ENCODE measurements at places on chromosomes 6 and 20. TPM values are rescaled to one million over a fixed set of nuclear protein-coding genes. Genes with fewer than 3 reads are reported as not detected.

Gene NUP43
- total RNA-seq: 27.6 TPM

- H3K27ac ChIP-seq: peak overlapping the region; percentile 96
- H3K36me3 ChIP-seq: no peaks in the 10 kb centered on the region
- H3K27me3 ChIP-seq: peaks cover 40% of the 10 kb centered on the region
- peak overlapping the region; percentile 64 for H3K4me3 ChIP-seq
- no peak for DNase-seq
These were observed 60.4 kb downstream of the SRC start for GRCh38 chr20:37406010-37406998.

Gene ARFGEF3
- 15.3 TPM for total RNA-seq

DNA sequence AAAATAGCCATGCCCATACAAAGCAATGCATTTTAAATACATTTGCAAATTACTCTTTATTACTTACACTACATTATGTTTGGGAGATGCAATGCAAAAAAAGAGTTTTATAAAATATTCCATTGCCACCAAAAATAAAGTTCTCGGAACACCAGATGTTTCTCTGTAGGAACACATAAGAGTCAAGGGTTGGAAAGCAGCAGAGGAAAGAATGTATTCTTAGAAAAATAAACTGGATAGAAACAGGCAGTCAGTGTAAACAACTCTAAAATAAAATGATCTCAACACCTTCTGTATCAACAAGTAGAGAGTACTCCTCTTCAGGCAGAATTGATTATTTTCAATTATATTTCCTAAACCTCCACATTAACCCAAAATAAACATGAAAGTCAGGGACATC lies 28.1 kb downstream of the KIF13A start:
- no peak overlapping the region for H3K4me3 ChIP-seq
- H3K36me3 ChIP-seq: no peaks in the 10 kb centered on the region
- peaks cover 32% of the 10 kb centered on the region for H3K4me1 ChIP-seq

DNA sequence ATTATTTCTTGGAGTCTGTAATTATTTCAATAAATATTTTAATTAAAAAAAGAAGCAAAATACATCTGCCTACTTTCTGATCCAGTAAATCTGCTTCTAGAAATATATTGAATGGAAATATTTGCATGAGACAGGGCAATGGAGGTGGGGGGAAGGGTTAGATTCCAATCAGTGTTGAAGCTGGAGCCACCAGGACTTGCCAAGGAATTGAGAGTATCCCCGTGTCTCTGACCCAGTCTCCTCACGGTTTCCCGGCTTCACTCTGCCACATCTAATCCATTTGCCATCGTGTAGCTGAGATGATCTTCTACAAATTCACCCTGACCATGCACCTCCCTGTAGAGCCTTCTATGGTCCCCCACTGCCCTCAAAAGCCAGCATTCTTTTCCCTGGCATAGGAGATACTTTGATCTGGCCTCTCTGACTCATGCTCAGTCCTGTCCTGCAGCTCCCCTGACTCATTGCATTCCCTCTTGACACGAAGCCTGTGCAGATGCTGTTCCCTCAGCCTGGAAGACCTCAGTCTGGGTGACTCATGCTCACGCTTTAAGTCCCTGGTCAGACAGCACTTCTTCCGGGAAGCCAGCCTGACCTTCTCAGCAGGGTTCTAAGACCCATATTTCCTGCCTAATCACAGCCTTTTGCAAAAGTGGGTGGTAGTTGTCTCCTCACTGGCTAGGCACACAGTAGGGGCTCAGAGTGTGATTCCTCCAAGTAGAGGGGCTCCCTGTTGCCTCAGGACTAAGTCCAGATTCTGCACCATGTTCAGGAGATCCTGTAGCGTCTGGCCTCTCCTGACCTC lies 23.0 kb upstream of the FKBP1A start:
- H3K4me1 ChIP-seq: no peaks in the 10 kb centered on the region
- H3K4me3 ChIP-seq: no peak overlapping the region
- no peak overlapping the region for H3K27ac ChIP-seq
- DNase-seq: no peak
- H3K27me3 ChIP-seq: peaks cover 2% of the 10 kb centered on the region
- H3K36me3 ChIP-seq: no peaks in the 10 kb centered on the region

GRCh38 chr6:33080127-33081089 lies 4.6 kb downstream of the HLA-DPB1 start:
- peak overlapping the region; percentile 96 for H3K4me3 ChIP-seq
- DNase-seq: peak; percentile 47
- peaks cover 5% of the 10 kb centered on the region for H3K4me1 ChIP-seq
- peaks cover 4% of the 10 kb centered on the region for H3K27me3 ChIP-seq
- peak overlapping the region; percentile 70 for H3K27ac ChIP-seq

DNA sequence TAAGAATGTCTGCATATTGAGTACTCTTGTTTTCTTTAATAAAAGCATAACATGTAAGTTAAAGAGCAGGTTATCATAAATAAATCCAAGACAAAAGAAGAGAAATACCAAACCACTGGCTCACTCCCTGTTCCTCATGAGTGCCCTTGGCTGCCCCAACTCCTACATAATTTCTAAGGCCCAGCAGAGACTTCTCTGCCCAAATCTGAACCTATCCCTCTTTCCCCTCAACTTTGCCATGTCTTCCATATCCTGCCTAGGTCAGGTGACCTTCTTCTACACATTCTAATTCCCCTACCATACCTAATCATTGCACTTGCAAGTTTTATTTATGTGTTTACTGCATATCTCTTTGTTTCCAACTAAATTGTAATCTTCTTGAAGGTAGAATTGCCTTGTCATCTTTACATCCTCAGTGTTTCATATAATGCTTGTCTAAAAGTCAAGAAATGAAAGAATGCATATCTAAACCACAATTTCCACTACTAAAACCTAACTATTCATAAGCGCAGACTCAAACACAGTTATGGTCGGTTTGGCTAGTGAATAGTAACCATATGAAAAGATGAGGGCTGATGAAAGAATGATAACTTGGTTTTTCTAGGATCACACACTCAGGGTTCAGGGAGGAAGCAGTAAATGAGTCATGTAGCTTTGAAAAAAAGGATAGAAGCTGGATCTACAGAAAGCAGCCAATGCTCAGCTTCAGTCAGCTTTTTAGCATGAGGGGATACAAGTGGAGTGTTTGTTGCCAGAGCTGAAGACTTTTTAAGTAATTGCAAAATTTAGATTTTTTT lies 53.3 kb upstream of the EYA4 start:
- no peak overlapping the region for H3K4me3 ChIP-seq
- no peak overlapping the region for H3K27ac ChIP-seq
- no peaks in the 10 kb centered on the region for H3K36me3 ChIP-seq
- H3K27me3 ChIP-seq: peaks cover 3% of the 10 kb centered on the region

GRCh38 chr6:83546636-83547035 lies 34.3 kb downstream of the PRSS35 start:
- no peak for DNase-seq
- H3K4me1 ChIP-seq: no peaks in the 10 kb centered on the region
- peaks cover 4% of the 10 kb centered on the region for H3K36me3 ChIP-seq
- no peak overlapping the region for H3K4me3 ChIP-seq

Gene AGPAT4
- 90.2 TPM for total RNA-seq

Gene DEFB132
- not detected for total RNA-seq

- H3K27me3 ChIP-seq: peaks cover 4% of the 10 kb centered on the region
- peaks cover 17% of the 10 kb centered on the region for H3K36me3 ChIP-seq
- H3K4me1 ChIP-seq: peaks cover 12% of the 10 kb centered on the region
- no peak overlapping the region for H3K4me3 ChIP-seq
- DNase-seq: peak; percentile 9
- no peak overlapping the region for H3K27ac ChIP-seq
These were observed 42.8 kb downstream of the MDGA1 start for GRCh38 chr6:37654727-37655500.

Gene SLC32A1
- 0.59 TPM for total RNA-seq

- H3K36me3 ChIP-seq: no peaks in the 10 kb centered on the region
- no peak overlapping the region for H3K27ac ChIP-seq
- no peak for DNase-seq
- no peak overlapping the region for H3K4me3 ChIP-seq
- H3K27me3 ChIP-seq: no peaks in the 10 kb centered on the region
These were observed 102.5 kb downstream of the SASH1 start for GRCh38 chr6:148445116-148445515.

DNA sequence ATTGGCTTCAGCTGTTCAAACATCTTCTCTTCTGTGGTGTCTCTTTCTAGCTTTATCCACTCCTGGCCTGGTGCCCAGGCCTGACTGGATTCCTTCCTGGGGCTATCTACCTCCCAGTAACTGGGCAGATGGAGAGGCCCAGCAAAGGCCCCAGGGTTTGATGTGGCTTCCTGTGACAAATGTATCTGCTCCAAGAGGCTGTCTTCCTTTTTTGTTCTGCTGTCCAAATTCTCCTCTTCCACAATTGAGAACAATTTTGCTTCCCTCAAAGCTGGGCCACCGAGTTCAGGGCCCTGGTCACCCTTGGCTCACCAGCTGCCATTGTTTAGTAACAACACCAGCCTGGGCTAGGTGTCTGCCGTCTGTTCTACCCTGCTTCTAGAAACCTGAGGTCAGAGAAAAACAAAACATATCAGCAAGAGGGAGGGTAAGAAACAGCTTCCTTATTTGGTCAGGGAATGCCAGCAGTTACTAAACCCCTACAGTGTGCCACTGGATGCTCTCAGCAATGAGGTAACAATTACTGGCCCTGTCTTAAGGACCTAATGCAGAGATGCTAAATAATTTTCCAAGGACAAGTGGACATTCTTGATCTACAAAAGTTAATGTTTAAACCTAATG lies 3.9 kb downstream of the ZFP57 start:
- H3K4me1 ChIP-seq: no peaks in the 10 kb centered on the region
- no peak overlapping the region for H3K4me3 ChIP-seq
- H3K27ac ChIP-seq: no peak overlapping the region
- peaks cover 2% of the 10 kb centered on the region for H3K27me3 ChIP-seq
- H3K36me3 ChIP-seq: no peaks in the 10 kb centered on the region

DNA sequence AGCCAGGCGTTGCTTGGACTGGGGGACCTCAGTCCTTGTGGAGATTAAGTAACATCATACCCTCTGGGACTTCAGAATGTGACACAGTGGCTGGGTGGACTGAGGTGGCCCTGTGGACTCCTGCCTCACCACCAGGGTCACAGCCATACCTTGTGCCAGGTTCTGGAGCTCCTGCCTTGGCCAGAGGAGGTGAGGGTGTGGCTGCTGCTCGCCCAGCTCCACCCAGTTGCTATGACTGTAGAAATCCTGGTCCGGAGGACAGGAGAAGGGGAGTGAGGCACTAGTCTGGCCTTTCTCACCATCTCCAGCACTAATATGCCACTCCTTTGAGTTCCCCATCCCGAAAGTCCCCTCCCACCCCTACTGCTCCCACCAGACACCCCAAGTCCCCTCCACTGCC lies 1.9 kb downstream of the VWA7 start:
- H3K27ac ChIP-seq: no peak overlapping the region
- no peaks in the 10 kb centered on the region for H3K27me3 ChIP-seq
- no peak for DNase-seq
- H3K4me1 ChIP-seq: no peaks in the 10 kb centered on the region
- H3K36me3 ChIP-seq: no peaks in the 10 kb centered on the region

Gene LY86
- total RNA-seq: not detected

GRCh38 chr6:85669735-85670194 lies 27.1 kb upstream of the SYNCRIP start:
- H3K27me3 ChIP-seq: no peaks in the 10 kb centered on the region
- H3K4me3 ChIP-seq: no peak overlapping the region
- H3K4me1 ChIP-seq: peaks cover 6% of the 10 kb centered on the region
- peak overlapping the region; percentile 19 for H3K27ac ChIP-seq
- DNase-seq: no peak
- H3K36me3 ChIP-seq: no peaks in the 10 kb centered on the region

DNA sequence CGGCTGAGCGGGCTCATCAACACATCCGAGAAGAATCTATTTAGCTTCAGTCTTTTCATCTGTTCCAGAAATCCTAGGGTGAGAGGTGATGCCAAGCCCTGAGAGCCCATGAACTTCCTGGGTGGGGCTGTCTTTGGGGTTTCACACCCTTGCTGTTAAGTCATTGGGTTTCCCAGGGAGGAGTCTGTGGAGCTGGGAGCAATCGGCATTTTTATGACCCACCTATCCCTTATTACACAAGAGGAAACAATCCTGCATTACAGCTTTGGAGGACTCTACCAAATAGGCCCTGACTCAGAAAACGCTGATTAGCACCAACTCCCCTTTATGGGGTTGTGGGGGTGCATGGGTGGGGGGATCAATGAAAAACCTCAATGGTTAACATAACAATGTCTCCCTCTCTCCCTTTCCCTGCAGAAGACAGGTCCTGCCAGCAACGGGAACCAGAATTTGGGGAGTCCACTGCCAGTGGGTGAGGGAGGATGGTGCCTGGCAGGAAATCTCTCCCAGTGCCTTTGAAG lies 46.3 kb downstream of the EZR start:
- peaks cover 49% of the 10 kb centered on the region for H3K4me1 ChIP-seq
- H3K27ac ChIP-seq: peak overlapping the region; percentile 65
- H3K36me3 ChIP-seq: peaks cover 18% of the 10 kb centered on the region
- no peak for DNase-seq

Gene SMLR1
- not detected for total RNA-seq

GRCh38 chr6:88972504-88973423 lies 9.3 kb upstream of the RNGTT start:
- H3K4me1 ChIP-seq: peaks cover 1% of the 10 kb centered on the region
- no peak overlapping the region for H3K4me3 ChIP-seq
- H3K27me3 ChIP-seq: peaks cover 7% of the 10 kb centered on the region
- DNase-seq: no peak
- H3K36me3 ChIP-seq: peaks cover 6% of the 10 kb centered on the region

DNA sequence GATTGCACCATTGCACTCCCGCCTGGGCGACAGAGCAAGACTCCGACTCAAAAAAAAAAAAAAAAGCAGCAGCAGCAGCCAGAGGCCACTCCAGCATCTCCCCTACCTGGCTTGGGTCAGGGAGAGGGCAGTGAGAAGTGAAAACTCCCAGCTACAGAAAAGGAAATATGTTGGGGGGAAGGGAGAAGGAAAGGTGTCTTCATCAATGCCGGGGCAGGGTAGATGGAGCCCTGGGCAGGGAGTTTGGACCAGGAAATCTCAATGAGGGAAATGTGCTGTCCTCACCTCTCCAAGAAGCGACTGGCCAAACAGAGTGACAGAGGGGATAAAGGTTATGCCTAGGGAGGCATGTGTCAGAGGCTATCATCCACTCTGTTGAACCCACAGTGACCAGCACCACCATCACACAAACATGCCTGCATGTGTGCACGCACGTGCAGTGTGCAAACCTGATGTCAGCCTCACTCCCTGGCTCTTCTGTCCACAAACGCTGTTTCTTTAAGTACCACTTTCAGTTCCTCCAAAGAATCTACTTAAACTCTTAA lies 887 bp upstream of the AIF1 start:
- peaks cover 5% of the 10 kb centered on the region for H3K4me1 ChIP-seq
- no peak overlapping the region for H3K4me3 ChIP-seq
- H3K27ac ChIP-seq: no peak overlapping the region
- no peak for DNase-seq
- H3K27me3 ChIP-seq: no peaks in the 10 kb centered on the region

DNA sequence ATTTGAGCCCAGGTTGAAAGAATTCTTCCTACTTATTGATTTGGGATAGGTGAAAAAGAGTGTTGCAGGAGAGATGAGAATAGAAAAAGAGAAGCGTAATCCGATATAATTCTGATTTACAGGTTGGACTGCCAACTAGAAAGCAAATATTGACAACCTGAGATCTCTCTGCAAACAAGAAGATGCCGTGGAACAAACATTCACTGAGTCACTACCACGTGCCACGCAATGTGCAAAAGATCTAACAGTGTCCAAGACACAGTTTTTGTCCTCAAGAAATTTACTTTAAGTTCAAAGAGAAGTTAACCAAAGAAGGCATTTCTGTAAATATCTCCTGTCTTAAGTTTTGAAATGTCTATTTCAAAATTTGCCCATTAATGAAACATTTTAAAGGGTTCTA lies 578.0 kb upstream of the ARID1B start:
- H3K27ac ChIP-seq: no peak overlapping the region
- H3K4me3 ChIP-seq: no peak overlapping the region
- no peaks in the 10 kb centered on the region for H3K4me1 ChIP-seq
- no peaks in the 10 kb centered on the region for H3K27me3 ChIP-seq
- no peak for DNase-seq

Gene PTCRA
- total RNA-seq: not detected
